ENCODE measurements at places on chromosomes 2 and 18.
A peak's percentile ranks its signal among the peaks of the same experiment; 100 is the strongest.

GRCh38 chr2:166334805-166335204 is 40.9 kb downstream of the SCN9A start:
- DNase-seq = no peak

- DNase-seq = no peak
Observed at GRCh38 chr2:106995556-106995955, 109.6 kb upstream of the ST6GAL2 start.

- DNase-seq = no peak
Observed at GRCh38 chr2:127610561-127610960, 35.4 kb upstream of the GPR17 start.

DNA sequence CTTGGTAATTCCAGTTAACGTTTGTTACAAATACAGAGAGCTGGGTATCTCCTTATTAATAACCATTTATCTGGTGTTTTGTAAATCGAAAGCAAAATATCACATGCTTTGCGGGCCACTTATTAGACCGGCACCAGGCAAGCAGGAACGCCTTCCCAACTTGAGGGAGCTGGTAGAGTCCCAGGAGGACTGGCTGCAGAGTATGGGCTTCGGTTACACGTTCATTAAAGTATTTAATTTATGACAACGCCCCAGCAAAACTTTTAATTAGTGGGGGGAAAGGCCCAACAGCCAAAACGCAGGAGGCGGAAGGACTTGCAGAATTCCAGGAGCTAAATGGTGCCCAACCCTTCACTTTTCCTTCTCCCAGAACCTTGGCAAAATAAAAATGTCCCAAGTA is 3.7 kb downstream of the SMAD7 start:
- DNase-seq = no peak

GRCh38 chr18:23540867-23541266 is 37.6 kb downstream of the RMC1 start:
- DNase-seq = no peak

GRCh38 chr2:239308661-239309397 is 92.0 kb downstream of the HDAC4 start:
- no peak for DNase-seq

- no peak for DNase-seq
Observed at GRCh38 chr18:5998907-5999306, 103.6 kb upstream of the TMEM200C start.

DNA sequence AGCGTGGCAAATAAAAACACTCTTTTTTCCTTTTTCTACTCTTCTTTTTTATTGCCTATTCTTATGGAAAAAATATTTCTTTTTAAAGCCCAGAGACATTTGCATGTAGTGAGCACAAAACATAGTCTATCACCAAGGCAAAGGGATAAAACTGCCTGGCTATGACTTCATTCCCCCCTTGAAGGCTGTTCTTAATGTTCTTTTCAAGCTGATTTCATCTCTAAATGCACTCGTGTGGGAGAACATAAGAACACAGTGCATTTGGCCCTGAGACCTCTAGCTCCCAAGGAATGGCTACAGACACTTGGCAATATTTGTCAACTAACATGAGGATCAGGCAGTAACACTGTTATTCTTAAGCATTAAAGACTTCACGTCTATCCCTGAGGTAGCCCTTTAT is 17.4 kb upstream of the DNAJC10 start:
- no peak for DNase-seq

DNA sequence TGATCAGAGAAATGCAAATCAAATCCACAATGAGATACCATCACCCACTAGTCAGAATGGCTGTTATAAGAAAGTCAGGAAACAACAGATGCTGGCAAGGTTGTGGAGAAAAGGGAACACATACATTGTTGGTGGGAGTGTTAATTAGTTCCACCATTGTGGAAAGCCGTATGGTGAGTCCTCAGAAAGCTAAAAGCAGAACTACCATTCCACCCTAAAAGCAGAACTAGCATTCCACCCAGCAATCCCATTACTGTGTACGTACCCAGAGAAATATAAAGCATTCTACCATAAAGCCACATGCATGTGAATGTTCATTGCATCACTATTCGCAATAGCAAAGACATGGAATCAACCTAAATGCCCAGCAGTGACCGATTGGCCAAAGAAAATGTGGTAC is 60.7 kb downstream of the ANKRD62 start:
- DNase-seq = no peak

- no peak for DNase-seq
Observed at GRCh38 chr2:40344364-40344763, 107.5 kb downstream of the SLC8A1 start.

- peak; percentile 61 for DNase-seq
Observed at GRCh38 chr2:235577404-235578330, 83.8 kb downstream of the AGAP1 start.

- DNase-seq = no peak
Observed at GRCh38 chr2:135494917-135495316, 36.1 kb downstream of the ZRANB3 start.

GRCh38 chr2:70531419-70532086 is 22.1 kb downstream of the TGFA start:
- DNase-seq = no peak

DNA sequence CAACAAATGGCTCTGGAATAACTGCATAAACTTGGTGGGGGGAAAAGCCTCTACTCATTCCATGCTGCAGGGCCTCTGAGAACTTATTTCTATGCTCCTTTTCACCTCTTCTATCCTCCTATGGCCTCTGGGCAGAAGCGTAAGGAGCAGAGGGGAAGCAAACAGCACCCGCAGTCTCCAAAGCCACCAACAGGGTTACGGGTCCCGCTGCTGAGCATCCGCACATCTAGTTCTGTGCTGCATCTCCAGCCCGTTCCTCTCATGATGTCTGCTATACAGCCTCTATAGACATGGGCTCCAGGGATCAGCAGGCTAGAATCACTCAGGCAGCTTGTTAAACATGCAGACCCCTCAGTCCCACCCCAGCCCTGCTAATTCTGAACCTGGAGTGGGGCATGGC is 25.9 kb downstream of the PSTPIP2 start:
- DNase-seq = no peak

DNA sequence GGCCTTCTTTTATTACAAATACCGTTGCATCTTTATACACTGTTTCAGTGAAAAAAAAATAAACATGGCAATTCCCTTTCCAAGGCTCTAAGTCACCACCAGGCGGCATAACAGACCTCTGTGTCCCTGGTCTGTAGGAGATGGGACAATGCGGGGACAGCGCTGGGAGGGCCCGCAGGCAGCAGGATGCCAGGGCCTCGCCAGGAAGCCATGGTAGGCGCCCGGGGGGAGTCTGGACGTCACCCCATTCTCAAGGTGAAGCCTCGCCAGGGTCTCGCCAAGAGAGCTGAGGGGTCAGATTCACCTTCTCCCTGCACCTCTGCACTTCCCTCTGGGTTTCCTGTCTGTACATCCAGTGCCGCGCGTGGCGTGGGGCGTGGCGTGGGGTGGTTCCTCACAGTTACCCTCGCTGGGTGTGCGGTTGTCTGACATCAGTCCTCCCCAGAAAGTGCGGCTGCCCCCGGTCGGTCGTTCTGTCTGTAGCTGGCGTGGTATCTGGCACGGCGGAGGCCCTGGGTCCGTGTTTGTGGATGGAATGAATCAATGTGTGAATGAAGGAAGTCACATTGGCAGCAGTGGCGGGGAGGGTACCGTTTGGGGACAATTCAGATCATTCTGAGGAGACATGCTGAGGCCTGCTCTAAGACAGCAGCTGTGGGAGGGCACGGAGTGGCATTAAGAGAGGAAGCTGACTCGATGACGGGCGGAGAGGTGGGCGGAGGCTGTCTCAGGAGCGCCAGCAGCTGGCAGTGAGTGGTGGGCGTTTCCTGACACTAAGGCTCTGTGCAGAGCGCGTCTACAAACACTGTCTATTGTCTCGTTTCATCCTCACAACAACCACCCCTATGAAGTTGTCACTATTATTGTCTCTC is 46.0 kb downstream of the LRRFIP1 start:
- no peak for DNase-seq

DNA sequence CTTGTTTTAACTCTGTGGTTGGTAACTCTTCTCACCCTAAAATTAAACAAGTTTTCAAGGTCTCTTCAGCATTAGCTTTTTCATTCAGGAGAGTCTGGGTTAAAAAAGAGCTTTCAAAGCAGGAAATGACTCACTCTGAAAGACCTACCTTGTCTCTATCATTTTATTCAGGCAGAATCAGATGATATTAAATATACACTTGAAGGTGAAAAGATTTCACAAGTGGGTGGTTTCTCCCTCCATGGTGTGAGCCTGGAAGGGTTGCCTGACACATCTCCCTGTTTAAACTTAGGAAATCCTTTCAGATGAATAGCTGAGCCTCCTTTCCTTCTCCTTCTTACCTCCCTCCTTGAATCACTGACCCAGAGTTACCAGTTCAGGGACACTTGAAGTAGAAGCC is 1402.0 kb upstream of the PIK3C3 start:
- DNase-seq = no peak

- DNase-seq = no peak
Observed at GRCh38 chr18:61085761-61086160, 247.5 kb upstream of the CDH20 start.

DNA sequence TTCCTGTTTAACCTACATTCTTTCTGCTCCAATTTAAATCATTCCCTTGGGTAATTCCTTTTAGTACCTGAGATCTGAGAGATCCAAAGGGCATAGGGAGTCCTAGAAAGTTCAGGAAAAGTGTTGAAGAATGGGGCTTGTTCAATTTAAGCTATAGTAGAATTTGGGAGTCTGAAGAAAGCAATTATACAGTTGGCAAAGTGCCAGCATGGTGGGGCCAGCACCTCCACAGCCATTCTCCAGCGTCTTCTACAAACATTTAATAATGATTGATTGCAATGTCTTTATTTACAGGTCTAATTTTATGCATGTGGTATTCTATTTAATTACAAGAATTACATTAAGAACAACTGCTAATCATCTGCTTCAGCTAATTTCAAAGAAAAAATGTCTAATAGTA is 957.7 kb upstream of the GYPC start:
- no peak for DNase-seq
